ENCODE measurements at places on chromosomes 3 and 15.

GRCh38 chr15:72962054-72962702 lies 90.1 kb upstream of the NEO1 start:
- no peak for DNase-seq

- DNase-seq, result no peak
Measured at GRCh38 chr3:129310111-129311011, 31.7 kb downstream of the HMCES start.

DNA sequence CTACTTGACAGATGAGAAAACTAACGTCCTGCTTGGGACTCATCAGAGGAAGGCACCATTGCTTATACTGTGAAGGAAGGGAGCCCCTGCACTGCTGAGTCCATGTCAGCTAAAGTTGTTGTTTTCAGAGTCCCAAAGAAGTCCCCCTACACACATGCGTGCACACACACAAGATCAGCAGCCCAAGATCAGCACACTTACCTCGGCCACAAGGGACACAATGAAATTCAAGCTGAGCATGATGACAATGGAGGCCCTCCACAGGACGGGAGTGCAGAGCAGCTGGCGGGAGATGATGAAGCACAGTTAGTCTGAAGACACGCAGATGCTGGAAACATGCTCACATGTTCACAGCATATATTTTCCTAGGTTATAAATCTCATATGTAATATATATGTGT lies 28.6 kb upstream of the ATP13A5 start:
- DNase-seq, result no peak

GRCh38 chr3:16545413-16546185 lies 32.1 kb upstream of the RFTN1 start:
- DNase-seq, result no peak

DNA sequence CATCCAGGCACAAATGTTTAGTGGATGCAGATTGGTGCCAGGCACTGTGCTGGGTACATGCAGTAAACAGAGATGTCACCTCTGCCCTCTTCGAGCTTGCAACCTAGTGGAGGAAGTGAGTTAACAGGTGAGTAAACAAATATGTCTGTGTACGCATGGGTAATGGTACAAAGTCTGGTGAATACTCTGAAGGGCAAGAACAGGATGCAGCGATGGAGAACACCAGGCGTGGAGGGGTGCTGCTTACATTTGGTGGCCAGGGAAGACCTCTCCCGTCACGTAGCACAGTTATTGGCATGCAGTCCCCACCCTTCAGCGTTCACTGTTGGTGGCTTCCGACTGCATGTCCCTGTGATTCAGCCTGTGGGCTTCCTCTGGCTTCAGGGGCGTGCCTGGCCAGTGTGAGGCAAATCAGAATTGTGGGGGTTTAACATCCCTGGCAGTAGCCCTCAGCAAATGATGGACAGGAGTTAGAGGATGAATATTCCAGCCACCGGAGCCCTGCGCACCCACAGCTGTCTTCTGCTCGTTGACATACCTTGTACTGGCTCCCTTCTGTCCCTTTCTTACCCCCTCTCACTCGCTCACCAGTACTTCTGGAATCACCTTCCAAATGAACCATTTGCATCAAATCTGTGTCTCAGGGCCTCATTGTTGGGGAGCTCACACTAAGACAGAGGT lies 9.1 kb upstream of the HDAC11 start:
- DNase-seq, result no peak

Measured in naive thymus-derived CD8-positive, alpha-beta T cell (primary cell).